IMR-90 (cell line): ENCODE measurements at places on chromosomes 7 and 10. TPM values are rescaled to one million over a fixed set of nuclear protein-coding genes. Genes with fewer than 3 reads are reported as not detected.

EN2 gene
- not detected in 2 replicates for total RNA-seq

DNA sequence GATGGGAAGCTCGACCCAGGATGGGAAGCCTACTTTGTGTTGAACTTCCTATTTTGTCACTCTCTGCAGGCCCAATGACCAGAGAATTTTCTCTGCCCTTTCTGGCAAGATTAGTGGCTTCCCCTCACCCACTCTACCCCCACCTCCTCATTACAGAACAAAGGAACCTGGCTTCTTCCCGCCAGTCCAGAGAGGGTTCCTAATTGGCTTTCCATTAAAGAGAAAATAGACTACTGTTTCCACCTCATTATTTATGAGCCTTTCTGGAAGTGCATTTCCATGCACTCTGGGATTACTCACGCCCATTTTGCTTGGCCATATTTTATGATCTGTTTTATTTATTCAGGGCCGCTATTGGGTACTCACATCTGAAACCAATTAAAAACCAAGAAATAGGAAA, 94.9 kb upstream of the TCF7L2 start:
- H3K36me3 ChIP-seq: no peaks in the 10 kb centered on the region
- DNase-seq: no peak
- H3K4me3 ChIP-seq: no peak overlapping the region

MEOX2 gene
- under 0.01 TPM in 1 of 2 replicates, not detected in the other for total RNA-seq

BMI1 gene
- total RNA-seq: 25.8 and 38.3 TPM in 2 replicates

- no peak overlapping the region for H3K4me3 ChIP-seq
- H3K27ac ChIP-seq: no peak overlapping the region
- peaks cover 5% of the 10 kb centered on the region; the same call in 1 of the 2 replicates for H3K36me3 ChIP-seq
- peaks cover 24% of the 10 kb centered on the region for H3K27me3 ChIP-seq
These were observed 8.3 kb downstream of the EBF3 start for GRCh38 chr10:129955601-129956285.
